8988T (cell line): ENCODE measurements at places on chromosomes 3 and 15.

DNA sequence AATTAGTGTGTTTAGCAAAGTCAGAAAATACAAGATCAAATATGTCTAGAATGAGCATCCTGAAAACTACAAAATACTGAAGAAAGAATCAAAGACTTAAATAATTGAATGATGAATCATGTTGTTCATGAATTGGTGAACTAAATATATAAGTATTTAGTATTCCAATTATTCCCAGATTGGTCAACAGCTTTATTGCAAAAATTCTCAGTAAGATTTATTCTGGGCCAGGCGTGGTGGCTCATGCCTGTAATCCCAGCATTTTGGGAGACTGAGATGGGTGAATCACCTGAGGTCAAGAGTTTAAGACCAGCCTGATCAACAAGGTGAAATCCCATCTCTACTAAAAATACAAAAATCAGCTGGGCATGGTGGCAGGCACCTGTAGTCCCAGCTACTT is 250.0 kb upstream of the NECTIN3 start:
- no peak for DNase-seq

- DNase-seq = no peak
Measured at GRCh38 chr15:86101818-86102217, 22.1 kb downstream of the AGBL1 start.

DNA sequence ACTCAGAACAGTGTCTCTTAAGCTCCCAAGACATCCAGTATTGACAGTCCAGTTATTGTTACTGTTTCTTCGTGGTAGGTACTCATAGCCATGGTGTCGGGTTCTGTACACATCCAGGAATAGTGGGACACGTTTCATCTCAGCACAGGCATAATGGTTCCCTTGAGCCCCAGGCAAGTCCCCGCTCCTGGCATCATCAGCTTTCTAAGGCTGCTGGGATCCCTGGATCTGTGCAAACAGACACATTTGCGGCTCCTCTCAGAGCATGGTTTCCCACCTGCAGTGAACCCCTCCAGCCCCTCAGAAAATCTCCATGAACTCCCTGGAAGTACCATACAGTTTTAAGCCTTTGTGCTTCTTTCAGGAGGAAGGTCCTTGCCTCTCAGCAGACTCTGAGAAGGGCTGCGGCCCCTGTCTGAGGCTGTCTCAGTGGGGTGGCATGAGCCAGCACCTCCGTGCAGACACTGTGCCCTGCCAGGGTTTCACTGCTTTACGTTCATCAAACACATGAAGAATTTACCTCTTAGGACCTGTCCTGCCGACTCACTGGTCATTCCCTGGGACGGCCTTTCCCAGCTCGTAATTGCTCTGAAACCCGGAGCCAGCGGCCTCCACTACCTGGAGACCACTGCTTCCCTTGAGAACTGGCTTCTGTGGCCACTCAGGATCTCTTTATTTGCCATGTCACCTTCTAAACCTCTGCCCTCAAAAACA is 124.9 kb downstream of the LRRK1 start:
- no peak for DNase-seq

- DNase-seq = no peak
Measured at GRCh38 chr3:123039178-123039577, 11.6 kb upstream of the SEMA5B start.

GRCh38 chr15:96324940-96325540 is 5.5 kb upstream of the NR2F2 start:
- no peak for DNase-seq
